ENCODE measurements at places on chromosomes 3 and 15. TPM values are rescaled to one million over a fixed set of nuclear protein-coding genes. Genes with fewer than 3 reads are reported as not detected.

The SPTSSB gene
- total RNA-seq, result not detected

The CASR gene
- total RNA-seq, result not detected

The TKT gene
- 1,979 TPM for total RNA-seq

The IQCF2 gene
- not detected for total RNA-seq

The PLIN1 gene
- 0.06 TPM for total RNA-seq

The TIGIT gene
- not detected for total RNA-seq

The DRD3 gene
- not detected for total RNA-seq

The COPS2 gene
- 98.2 TPM for total RNA-seq

Data from A549 treated with AZD2906 at 1 μM for 4 hours (cell line).